NCI-H510A treated with DMSO at 0.1 percent for 48 hours (cell line): ENCODE measurements at places on chromosomes 6 and 20.
A peak's percentile ranks its signal among the peaks of the same experiment; 100 is the strongest.

DNA sequence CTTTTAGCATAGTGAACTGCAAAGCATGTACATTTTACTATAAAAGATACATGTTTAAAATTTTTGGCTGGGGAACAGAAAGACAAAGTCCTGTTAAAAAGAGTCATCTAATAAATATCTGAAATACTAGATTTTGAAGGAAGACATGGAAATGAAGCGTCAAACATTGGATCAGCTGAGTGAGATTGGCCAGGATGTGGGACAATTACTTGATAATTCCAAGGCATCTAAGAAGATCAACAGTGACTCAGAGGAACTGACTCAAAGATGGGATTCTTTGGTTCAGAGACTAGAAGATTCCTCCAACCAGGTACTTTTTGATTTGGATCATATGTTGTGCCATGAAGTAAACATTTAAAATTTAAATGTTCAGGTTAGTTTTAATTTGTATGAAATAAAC, 162.3 kb downstream of the UTRN start:
- no peak for DNase-seq

DNA sequence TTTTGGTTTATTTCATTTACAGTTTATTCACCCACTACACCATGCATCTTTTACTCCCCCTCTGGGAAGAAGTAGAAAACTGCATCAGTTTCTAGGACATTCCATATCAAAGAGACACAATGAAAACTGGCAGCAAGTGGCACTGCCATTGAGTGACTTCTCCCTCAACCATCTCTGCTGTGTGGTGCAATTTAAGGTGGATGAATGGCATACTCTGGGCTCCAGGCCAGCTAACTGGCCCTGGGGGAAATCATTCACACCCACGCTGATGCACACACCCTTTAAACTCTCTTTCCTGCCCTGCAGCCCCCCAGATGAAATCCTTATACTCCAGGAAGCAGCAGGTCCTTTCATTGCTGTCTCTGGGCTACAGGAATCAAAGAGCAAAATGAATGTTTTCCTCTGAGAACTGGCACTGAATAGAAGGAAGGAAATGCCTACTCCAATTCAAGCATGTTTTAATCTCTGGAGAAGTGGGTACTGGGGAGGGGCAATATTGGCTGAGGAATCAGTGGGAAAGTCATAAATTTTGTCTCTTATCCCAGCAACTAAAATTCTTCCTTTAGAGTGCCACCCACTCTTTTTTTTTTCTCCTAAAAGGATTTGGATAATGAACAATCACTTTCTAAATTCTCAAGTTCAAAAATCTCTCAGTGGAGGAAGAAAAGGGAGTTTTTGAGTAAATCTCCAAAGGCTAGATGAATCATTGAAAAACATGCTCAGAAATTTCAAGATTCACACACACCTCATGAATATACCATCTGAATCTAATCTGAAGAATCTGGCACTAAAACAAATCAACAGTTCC, 16.9 kb upstream of the RFPL4B start:
- DNase-seq = no peak

DNA sequence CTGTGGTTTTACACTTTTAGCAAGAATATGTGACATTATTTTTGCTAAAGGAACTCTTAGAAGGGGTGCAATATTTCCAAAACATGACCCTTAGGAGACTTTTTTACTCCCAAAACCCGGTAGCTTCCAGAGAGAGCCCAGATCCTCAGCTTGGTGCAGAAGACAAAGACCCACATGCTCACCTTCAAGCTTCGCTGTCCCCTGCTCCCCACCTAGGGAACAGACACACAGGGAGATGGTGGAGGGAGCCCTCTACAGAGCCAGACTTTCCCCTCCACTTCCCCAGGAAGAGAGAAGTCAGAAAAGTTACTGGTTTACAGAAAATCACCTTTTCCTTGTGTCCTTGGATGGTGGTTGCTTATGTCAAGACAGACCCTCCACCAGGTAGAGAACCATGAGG, 5.0 kb downstream of the CST4 start:
- DNase-seq = no peak

DNA sequence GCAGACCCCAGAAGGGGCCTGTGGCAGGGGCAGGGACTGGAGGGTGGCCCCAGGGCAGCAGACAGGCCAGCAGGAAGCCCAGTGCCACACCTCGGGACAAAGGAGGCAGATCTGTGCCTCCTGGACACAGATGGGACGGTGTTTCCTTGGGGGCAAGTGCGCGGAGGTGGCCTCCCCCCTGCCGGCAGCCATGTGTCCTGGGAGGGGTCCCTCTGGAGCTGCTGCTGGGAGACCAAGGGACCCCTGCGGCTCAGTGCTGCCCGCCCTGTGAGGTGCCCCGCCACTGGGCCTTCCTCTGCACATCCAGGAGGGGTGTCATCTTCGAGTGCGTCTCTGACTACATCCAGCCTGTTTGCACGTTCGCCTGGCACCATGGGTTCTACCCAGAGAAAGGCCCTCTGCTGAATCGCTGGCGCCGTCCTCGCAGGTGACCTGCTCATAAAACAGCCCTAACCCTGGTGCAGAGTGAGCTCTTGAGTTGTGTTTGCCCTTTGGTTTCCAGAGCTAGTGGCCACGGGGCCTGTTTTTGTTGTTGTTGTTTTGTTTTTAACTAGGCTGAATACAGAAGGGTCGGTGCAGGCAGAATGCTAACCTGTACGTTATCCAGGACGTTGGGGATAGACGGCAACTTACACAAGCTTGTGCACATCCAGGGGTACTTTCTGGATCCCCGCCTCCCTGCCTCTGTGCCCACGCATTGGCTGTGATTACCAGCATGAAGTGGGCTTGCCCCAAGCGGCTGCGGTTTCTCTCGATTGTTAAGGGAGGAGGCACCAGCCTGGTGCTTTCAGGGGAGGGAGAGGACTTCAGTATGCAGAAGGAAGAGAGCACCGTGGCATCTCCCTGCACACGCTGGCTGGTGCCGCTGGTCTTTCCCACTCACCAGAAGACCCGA, 1.3 kb upstream of the KCNQ2 start:
- DNase-seq = no peak

- no peak for DNase-seq
Measured at GRCh38 chr20:19945732-19946670, 71.2 kb upstream of the NAA20 start.

DNA sequence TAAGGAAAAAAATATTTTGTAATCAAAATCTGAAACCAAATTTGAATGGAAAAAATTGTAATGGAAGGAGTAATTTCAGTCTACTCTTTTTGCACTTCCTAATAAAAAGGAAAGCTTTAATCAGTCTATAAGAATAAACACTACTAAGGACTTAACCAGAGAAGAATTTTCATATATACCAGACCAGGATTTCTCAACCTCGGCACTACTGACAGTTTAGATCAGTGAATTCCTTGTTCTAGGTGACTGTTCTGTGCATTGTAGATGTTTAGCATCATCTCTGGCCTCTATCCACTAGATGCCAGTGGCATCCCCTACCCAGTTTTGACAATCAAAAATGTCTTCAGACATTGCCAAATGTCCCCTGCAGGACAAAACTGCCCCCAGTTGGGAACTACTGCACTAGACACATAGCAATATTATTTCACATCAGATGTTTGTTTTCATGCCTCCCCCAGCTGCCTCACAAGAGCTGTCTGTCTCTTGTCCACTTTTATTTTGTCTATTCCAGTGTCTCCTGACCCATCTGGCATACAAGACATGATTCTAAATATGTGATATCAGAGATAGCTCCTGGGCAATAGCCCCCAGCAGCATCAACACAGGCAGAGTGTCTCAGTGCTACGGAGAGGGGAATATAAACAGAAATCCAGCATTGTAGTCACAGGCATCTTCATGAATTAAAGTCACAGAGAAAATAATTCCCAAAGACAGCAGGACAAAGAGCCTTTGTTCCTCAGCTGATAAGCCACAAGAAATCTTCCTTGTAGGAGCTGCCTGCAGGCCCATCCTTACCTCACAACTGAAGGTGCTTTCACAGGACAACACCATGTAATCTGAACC, 27.0 kb downstream of the DNAAF9 start:
- DNase-seq = no peak

GRCh38 chr20:2888224-2888955, 15.1 kb downstream of the PTPRA start:
- DNase-seq = no peak

GRCh38 chr20:8067082-8067481, 47.5 kb upstream of the TMX4 start:
- no peak for DNase-seq

- no peak for DNase-seq
Measured at GRCh38 chr6:158648682-158649131, 1.1 kb upstream of the SYTL3 start.

GRCh38 chr20:21507400-21508229, 6.2 kb downstream of the NKX2-2 start:
- no peak for DNase-seq

DNA sequence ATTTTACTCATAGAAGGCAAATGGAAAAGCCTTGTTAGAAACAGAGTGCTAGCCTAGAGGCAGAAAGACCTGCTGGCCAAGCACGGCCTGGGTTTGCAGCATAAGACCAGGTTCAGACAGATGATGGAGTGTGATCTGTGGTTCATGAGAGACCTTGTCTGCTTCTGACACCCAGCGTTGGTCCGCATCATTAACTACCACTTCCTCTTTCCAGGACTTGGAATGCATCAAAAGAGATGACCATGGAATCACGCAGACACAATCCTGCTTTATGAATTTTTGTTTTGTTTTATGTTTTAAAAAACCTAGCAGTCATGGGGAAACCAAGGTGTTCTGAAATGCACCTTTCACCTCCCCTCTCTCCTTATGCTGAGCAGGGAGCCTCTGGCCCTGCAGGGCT, 76.8 kb upstream of the SYNDIG1 start:
- no peak for DNase-seq

DNA sequence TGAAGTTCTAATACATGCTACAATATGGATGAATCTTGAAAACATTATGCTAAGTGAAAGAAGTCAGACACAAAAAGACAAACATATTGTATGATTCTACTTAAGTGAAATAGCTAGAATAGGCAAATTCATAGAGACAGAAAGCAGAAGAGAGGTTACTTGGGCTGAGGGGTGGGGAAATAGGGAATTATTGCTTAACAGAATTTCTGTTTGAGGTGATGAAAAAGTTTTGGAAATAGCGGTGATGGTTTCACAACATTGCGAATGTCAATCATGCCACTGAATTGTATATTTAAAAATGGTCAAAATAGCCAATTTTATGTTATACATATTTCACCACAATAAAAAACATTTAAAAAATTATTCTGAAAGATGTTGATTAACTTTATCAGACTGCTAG, 6.1 kb downstream of the SLC26A8 start:
- DNase-seq = no peak

DNA sequence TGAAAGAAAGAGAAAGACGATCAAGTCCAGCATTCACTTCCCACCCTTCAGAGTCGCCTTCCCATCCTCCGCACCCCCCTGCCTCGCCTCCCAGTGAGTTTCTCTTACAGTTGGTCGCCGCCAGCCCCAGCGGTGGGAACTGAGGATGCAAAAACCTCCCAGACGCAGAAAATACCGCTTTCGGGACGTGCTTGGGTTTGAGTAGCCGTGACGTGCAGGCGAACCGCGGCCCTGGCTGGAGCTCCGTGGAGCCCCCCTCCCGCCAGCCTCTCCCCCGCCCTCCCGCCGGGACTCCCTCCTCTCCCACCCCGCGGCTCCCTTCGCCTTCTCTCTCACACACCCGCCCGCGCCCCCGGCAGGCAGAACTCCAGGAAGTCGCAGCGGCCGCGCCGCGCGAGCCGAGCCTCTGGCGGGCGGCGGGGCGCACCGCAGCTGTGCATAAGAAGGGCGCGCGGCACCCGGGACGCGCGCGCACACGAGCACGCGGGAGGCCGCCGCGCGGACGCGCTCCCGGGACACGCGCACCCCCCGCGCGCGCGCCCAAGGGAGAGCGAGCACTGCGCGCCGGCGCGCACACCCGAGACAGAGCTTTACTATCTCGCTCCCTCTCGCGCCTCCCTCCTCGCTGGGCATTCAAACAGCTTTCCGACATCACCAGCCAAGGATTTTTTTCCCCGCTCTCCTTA, at the start of gene ADGRB3:
TSS of gene ADGRB3 (plus strand) at position 557 of the 686 bp plus-strand sequence. CDS start 3,394 bp downstream, outside the sequence.
- DNase-seq = peak; percentile 91

- no peak for DNase-seq
Measured at GRCh38 chr6:4299476-4299875, 164.1 kb upstream of the ECI2 start.

- no peak for DNase-seq
Measured at GRCh38 chr6:19549109-19549508, 288.1 kb upstream of the ID4 start.

- no peak for DNase-seq
Measured at GRCh38 chr6:33633084-33633461, 12.0 kb downstream of the ITPR3 start.

GRCh38 chr20:54351371-54352136, 123.8 kb upstream of the DOK5 start:
- no peak for DNase-seq

- no peak for DNase-seq
Measured at GRCh38 chr6:170441316-170441715, 111.8 kb downstream of the PSMB1 start.

DNA sequence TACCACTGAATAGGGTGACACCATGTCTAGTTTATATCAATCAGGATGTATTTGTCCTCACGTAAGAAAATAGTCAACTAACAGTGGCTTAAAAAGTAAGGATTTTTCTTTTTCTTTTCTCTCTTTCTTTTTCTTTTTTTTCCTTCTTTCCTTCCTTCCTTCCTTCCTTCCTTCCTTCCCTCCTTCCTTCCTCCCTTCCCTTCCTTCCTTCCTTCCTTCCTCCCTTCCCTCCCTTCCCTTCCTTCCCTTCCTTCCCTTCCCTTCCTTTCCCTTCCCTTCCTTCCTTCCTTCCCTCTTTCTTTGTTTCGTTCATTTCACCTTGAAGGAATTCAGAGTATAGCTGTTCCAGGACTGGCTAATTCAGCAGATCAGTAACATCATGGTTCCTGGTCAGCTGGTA, 83.2 kb downstream of the SOX4 start:
- DNase-seq = no peak

- no peak for DNase-seq
Measured at GRCh38 chr20:33679758-33680485, 5.7 kb upstream of the NECAB3 start.

- no peak for DNase-seq
Measured at GRCh38 chr6:84618046-84618752, 146.2 kb downstream of the TBX18 start.

- DNase-seq = no peak
Measured at GRCh38 chr6:163406366-163406765, 8.2 kb upstream of the QKI start.

- peak; percentile 91 for DNase-seq
Measured at GRCh38 chr6:36724514-36725390, 27.1 kb downstream of the RAB44 start.

- DNase-seq = no peak
Measured at GRCh38 chr20:53253668-53254067, 281.5 kb downstream of the TSHZ2 start.

GRCh38 chr6:3315841-3316240, 57.1 kb downstream of the PSMG4 start:
- no peak for DNase-seq

- no peak for DNase-seq
Measured at GRCh38 chr20:37920679-37921322, 17.9 kb downstream of the VSTM2L start.

- DNase-seq = no peak
Measured at GRCh38 chr6:4039348-4039747, 39.6 kb downstream of the FAM217A start.
